ENCODE measurements at places on chromosomes 7 and 10.

DNA sequence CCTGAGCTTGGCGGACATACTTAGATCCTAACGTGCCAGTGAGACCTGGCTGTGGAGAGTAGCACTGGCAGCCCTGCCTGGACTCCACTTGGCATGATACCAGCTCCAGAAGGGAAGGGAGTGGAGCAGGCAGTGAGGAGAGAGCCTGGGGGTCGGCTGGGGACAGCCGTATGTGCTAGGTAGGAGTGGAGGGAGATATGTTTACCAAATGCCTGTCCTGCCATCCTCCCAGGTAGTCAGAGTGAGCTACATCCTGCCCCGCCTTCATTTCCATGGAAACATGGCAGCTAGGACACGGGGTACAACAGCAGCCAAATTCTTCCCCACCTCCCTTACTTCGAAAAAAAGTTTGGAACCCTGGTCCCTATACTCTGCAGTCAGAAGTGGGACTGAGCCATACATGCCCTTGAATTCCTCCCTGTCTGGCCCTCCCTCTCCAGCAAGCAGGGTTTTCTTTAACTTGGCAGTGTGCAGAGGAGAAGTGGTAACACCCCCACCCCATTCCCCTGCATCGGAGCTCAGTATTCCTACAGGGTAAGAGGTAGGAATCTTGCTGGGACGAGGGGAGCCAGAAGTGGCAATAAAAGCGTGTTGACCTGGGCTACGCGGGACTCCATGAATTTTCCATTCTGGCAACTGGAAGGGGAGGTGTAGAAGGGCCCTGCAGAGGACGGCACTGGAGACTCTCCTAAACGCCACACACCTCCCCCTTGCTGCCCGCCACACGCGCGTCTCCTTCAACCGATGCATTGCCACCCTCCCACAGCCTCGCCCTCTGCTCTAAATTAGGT is 20.0 kb upstream of the SMO start:
- DNase-seq: no peak

DNA sequence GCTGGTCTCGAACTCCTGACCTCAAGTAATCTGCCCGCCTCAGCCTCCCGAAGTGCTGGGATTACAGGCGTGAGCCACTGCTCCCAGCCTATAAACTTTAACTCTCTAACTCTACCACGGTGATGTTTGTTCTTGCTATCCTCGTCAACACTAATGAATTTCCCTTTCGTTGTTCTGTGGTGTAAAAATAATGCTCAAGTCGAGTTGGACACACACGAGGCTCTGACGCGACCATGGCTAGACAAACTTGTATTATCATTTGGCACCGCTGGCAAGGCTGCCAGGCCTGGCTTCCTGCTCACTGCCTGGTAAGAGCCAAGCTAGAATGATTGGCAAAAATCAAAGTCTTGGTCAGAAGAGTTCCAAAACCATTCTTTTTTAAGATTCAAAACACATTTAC is 167.0 kb upstream of the KLF6 start:
- DNase-seq: no peak

GRCh38 chr10:70578371-70578947 is 24.1 kb downstream of the PRF1 start:
- peak; percentile 27 for DNase-seq

GRCh38 chr10:86284355-86285105 is 82.1 kb downstream of the GRID1 start:
- DNase-seq: no peak

DNA sequence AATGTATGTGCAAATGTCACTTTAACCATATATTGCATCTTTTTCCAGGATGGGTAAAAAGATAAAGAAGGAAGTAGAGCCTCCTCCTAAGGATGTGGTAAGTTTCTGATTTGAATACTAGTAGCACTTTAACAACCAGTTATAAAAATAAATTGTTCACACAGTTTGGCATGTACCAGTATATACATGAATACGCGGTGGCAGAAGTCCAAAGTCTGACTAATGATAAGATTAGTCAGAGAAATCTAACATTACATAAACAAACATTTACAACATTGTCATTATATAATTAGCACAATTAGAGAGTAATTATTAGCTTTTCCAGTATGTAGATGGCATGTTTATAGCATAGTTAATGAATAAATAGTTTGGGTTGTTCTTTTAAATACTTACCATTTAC is 4.1 kb downstream of the ARMC3 start:
- no peak for DNase-seq

DNA sequence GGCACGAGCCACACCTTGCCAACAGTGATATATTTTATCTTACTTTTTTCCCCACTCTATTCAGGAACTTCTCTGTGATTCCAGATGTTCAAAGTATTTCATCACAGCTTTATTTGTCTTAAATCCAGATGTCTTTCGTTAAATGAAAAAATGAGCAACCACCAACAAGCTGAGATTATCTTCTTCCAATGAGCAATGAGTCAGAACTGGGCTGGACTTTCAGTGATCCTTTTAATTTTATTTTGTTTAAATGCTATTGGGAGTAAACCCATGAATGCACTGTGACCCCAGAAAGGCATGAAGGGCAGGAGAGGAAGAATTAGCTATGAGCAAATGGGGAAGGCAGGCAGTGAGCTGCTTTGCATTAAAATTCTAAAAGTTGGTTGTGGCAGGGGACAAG is 77.6 kb upstream of the IMMP2L start:
- DNase-seq: no peak

DNA sequence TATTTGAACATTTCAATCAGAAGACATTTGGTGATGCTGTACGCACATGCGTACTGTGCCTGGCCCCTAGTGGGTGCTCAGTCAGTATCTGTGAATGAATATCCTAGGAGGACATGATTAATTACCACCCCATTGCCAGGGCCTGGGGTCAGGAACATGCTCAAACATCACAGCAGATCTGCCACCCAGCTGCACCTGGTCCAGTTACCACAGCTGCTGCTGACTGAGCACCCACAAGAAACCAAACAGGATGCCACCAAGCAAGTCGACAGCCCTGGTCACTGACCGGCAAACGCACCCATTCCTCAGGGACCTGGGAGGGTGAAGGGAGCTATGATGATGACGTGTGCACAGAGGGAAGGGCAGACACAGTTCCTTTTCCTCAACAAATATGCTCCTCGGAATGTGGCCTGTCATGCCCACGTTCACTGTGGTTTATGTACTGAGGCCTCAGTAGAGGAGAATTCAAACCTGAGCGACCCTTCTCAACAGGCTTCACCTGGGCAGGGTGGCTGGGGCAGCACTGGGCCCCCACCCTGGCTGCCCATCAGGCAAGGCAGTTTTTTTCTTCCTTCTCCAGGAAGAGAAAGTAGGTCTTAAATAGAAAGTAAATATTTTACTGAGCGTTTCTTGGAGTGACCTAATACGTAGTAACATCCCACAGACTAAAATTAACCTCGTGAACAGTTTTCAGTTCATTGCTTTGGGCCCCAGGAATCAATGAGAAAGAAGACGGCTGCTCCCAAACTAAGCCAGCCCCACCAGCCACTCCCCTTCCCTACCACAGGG is 13.4 kb downstream of the CTBP2 start:
- DNase-seq: peak; percentile 70

All from suppressor macrophage (primary cell).